ENCODE measurements at places on chromosomes 6 and 20.

GRCh38 chr20:53725575-53725970 is 131.9 kb upstream of the ZNF217 start:
- no peak for DNase-seq

DNA sequence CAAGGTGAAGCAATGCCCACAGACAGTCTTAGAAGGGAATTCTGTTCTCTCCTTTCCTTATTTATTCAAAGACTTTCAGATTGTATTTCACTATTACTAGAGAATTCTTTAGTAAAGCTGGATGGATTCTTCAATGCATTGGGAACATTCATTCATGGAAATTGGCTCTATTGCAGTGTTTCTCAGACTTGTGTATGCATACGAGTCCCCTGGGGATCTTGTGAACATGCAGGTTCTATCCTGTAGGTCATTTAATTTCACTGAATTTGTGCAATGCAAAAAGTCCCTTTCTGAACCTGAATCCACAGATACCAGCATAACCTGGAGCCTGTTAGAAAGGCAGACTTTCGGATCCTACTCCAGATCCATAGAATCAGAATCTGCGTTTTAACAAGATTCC is 160.9 kb upstream of the AHI1 start:
- DNase-seq = no peak

DNA sequence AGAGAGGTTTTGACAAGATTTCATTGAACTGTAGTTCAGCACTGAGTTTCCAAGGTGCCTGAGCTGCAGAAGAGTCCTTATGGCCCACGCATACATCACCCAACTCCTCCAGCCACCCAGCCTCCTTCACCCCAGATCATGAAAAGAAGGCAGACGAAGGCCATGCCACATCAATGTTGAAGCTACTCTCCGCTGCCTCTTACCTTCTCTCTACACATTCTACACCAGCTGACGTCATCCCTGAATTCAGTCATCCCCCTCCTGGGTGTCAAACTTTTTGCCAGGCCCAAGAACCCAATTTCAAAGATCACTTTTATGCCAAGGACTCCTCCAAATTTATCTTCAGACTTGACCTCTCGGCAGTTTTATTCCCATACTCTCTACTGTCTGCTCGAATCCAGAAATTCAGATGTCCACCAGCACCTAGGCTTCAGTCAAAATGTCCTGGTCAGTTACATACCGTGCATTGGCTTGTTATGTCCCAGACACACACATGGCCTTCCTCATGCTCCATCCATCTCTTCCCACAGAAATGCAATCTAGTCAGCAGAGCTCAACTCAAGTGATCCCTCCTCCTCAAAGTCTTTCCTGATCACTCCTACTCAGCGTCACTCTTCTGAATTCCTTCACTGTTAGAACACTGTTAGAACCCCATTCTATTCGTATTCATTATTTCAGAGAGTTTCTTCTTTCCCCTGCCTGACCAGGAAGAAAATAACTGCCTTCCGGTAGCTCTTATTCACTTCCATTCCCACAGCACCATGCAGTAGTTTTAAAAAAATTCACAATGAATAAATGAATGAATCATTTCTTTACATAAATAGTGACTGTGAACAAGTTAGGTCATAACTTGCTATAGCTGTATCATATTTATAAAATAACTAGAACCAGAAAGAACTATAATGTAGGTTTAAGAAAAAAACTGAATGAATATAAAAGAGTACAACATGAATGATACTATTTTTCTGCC is 11.5 kb downstream of the ATXN1 start:
- no peak for DNase-seq

- no peak for DNase-seq
Measured at GRCh38 chr20:1427457-1428054, 34.7 kb upstream of the FKBP1A start.

GRCh38 chr6:25057111-25057905 is 121.5 kb upstream of the RIPOR2 start:
- no peak for DNase-seq

- DNase-seq = no peak
Measured at GRCh38 chr20:63328026-63328700, 33.0 kb downstream of the CHRNA4 start.

DNA sequence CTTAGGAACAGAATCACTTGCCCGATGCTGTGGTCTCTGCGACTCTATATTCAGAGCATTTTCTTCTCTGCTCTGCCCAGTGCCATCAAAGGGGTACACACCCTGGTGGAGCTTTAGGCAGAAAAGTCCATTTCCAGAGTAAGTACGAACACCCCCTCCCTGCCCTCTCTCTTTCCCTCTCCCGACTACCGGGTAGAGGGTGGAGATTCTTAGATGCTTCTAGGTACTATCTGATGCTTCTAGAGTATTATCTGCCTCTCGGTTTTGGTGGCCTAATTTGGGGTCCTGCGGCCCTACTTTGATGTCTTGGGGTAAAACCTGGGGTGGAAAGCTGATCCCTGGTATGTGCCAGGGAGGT is 245.4 kb upstream of the SOX4 start:
- no peak for DNase-seq

GRCh38 chr6:134510920-134511319 is 193.0 kb upstream of the SGK1 start:
- DNase-seq = no peak

GRCh38 chr6:152271776-152272464 is 365.2 kb downstream of the SYNE1 start:
- no peak for DNase-seq

DNA sequence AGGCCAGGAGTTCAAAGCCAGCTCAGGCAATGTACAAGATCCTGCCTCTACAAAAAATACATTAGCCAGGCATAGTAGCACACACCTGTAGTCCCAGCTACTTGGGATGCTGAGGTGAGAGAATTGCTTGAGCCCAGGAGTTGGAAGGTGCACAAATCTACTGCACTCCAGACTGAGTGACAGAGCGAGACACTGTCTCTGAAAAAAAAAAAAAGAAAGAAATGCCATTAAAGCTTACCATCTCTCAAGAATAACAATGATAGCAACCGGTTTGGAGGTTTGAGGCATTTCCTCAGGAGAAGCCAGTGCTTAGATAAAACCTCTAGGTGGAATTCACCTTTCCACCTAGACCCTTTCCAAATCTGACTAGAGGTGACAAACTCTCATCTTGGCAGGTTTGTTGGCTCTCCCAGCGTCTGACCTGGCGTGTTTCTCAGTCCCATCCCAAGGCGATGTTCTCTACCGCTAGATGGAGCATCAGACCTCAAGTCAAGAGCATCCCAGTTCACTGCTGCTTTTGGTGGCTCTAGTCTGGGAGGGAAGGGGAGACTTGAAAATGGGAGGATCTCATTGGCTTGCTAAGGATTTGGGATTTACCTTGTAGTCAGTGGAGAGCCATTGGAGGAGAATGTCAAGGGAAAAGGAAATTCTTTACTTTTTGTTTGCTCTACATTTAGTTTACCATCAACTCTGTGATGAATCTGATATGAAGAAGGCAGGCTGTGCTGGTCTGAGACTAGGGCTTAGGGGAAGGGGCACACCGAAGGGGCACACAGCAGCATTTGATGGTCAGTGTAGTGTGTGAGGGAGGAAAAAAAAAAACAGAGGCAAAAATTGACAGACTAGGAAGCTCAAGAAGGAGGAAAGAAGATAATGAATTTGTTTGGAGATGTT is 67.9 kb downstream of the NCOA7 start:
- peak; percentile 5 for DNase-seq

GRCh38 chr6:142569676-142570075 is 267.9 kb downstream of the ADGRG6 start:
- DNase-seq = peak; percentile 10

DNA sequence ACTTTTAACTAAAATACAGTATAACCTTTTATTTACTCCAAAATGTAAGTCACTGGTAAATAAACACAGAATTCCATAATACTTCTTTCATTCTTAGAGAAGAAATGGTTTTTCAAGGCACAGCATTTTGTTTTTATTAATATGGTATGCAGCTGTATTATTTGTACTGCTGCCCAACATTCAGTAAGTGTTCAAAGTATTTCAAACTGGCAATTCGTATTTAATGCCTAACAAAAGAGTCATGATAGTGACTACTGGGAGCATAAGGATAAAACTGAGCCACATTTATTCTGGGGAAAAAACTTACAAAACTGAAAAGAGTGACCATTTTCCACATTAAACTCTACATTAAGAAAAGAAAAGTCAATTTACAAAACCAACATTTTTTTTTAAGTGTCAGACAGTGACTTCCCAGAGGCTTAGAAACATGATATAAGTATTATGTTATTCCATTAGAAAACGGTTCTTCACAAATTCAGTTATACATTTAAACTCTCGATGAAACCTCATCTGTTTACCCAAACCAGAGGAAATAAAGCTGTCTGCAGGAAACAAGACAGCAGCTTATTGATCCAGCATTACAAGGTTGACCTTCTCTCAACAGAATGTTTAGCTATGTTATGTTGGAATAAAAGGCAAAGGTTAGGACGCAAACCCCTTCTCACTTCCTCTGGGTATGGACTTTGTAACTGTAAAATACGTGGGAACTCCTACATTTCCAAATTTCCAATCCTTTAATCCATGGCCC is 24.3 kb downstream of the EPB41L2 start:
- no peak for DNase-seq

DNA sequence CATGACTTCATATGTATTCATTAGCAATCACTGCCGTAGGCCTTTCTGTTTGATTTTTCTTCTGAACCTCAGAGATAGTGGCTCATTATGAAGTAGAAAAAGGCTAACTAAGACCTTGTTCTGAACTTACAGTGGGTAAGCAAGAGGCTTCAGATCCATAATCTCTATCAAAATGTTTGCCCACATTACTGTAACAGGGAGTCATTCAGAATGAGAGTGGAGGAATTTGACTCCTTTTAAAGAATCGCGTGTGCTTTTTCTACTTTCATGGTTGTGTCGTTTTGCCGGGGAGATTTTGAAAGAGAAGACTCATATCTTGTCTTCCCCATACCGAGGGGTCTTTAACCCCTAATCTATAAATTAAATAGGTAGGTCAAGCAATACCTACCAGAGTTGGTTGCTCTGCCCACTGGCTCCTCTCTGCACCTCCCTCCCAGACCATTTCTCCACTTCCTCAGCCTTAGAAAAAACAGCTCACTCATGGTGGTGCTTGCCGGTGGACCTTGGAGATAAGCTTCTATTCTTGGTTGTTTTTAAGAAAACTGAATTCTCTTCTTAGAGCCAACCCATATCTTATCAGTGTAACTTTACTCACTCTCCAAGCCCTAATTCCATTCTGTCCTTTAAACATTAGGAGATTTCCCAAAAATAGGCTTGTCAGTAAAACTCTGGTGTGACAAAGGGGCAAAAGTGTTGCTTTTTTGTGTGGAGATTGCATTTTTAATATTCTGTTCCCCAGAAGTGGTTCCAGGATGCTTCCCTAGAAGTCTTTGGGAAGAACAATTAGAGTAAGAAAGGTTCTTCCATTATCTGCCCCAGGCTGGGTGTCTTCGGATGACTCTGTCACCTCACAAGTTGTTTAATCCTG is 56.6 kb downstream of the E2F3 start:
- DNase-seq = no peak

DNA sequence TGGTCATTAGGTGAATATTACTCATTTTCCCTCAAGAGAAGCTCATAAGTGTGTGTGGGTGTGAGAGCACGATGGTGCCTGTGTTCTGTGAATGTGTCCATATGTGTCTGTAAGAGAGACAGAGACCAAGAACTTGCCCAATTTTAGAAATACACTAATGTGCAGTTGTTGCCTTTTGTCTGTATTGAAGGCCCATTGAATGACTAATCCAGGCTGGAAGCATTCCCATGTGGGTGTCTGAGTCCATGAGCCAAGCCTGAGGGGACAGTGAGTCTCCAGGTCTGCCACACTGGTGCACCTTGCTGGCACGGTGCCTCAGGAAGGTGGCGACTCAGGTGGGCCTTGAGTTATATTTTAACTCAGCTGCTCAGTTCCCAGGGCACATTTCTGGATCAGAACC is 25.5 kb upstream of the ASXL1 start:
- no peak for DNase-seq

GRCh38 chr6:150632785-150633485 is 33.2 kb downstream of the PLEKHG1 start:
- peak; percentile 12 for DNase-seq

GRCh38 chr6:162153120-162153519 is 574.4 kb downstream of the PRKN start:
- no peak for DNase-seq

- no peak for DNase-seq
Measured at GRCh38 chr6:44849806-44850205, 462.3 kb downstream of the CDC5L start.
